Nucleus accumbens (tissue), 56 donors: ENCODE measurements at places on chromosomes 4 and X.

GRCh38 chr4:136320465-136320813 is 1211.9 kb downstream of the PCDH18 start:
- DNase-seq: no peak

DNA sequence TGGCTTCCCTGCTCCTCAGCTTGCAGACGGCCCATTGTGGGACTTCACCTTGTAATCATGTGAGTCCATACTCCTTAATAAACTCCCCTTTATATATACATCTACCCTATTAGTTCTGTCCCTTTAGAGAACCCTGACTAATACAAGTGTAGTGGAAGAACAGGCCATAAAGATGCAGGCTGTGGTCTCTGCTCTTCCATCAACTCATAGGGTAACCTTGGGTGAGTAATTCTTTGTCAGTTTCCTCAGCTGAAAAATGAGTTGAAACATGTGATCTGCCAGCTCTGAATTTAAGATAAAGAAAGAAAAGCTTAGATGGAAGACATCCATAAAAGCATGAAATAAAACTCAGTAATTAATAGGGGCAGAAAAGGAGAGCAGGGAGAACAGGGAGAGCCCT is 103.6 kb downstream of the ENOX2 start:
- no peak for DNase-seq

- DNase-seq: no peak
These were observed 40.1 kb downstream of the SORBS2 start for GRCh38 chr4:185771711-185772390.

GRCh38 chr4:128847082-128847724 is 37.7 kb downstream of the JADE1 start:
- DNase-seq: no peak

DNA sequence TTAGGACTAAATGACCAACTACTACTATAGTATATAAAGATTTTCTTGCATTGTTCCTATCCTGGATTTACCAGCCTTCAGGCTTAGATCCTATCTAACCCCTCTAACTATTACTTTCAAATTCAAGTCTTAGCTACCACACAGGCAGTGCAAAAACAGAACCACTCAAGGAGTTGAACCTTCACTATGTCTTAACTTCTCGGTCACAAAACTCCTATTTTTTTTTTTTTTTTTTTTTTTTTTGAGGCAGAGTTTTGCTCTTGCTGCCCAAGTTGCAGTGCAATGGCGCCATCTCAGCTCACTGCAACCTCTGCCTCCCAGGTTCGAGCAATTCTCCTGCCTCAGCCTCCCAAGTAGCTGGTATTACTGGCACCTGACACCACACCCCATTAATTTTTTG is 6.3 kb upstream of the FAM200B start:
- no peak for DNase-seq

GRCh38 chrX:107384397-107385105 is 64.9 kb upstream of the FRMPD3 start:
- no peak for DNase-seq

DNA sequence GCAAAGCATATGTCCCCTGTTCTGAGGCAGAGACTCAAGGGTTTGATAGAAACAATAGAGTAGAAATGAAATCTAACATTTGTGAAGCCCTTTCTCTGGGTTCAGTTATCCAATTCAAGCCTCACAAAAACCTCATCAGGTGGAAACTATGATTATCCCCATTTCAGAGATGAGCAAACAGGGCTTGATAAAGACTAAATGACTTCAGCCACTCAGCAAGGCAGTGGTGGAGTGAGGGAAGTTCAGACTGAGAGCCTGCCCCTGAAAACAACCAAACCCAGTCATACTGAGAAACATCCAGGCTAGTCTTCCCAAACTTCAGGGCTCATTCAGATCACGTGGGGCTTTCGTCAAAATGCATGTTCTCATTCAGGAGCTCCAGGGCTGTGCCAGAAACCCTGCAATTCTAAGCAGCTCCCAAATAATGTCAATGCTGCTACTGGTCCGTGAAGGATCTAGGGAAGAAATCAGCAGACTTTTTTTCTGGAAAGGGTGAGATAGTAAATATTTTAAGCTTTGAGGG is 109.6 kb upstream of the KIT start:
- no peak for DNase-seq

- no peak for DNase-seq
These were observed 2.2 kb downstream of the AR start for GRCh38 chrX:67545893-67546495.

GRCh38 chr4:147678796-147679549 is 5.0 kb downstream of the PRMT9 start:
- no peak for DNase-seq

DNA sequence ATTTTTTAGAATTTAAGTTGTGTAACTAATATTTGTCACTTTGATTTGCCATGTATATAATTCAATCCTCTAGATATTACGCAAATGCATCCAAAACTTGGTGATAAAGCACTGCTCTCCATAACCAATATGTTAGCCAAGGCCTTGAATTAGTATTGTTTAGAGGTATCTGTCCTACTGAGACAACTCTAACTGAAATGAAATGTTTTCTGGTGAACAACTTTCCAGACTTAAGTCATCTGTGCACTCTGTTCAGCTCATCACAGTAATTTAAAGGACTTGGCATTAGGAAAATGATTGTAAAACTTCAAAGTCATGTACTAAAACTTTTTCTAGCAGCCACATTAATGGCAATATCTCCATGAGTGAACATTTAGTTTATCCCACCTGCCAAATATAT is 73.1 kb downstream of the HPGD start:
- DNase-seq: no peak

- DNase-seq: no peak
These were observed 52.3 kb downstream of the C4orf51 start for GRCh38 chr4:145732001-145732815.

DNA sequence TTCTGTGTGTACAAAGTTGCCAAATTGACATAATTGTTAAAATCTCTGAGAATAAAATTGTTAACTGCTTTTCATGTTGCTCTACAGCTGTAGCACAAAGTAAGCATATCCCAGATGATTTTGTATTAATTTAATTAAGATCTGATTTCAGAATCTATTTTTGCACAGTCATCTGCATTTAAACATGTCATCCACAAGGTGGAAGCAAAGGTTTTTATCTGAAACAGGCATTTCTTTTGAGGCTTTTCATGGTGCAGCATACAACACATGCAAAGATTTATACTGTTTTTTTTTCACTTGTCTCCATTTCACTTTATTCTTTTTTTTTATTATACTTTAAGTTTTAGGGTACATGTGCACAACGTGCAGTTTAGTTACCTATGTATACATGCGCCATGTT is 51.2 kb downstream of the GC start:
- no peak for DNase-seq

DNA sequence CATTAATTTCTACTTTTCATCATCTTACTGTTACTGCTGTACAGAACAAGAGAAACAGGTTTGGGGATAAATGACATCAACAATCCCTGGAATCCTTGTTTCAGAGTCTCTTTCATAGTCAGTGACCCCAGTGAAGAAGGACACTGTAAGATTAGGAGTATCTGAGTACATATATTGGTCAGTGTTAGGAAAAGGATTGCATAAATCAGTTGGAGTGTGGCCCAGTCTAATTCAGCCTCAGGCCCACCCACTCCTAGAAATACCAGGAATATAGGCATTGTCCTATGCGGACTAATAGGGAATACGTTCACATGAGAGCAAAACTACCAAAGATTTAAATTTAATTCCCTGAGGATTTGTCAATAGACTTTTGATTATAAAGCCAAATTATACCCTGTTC is 237.8 kb downstream of the LDB2 start:
- no peak for DNase-seq

DNA sequence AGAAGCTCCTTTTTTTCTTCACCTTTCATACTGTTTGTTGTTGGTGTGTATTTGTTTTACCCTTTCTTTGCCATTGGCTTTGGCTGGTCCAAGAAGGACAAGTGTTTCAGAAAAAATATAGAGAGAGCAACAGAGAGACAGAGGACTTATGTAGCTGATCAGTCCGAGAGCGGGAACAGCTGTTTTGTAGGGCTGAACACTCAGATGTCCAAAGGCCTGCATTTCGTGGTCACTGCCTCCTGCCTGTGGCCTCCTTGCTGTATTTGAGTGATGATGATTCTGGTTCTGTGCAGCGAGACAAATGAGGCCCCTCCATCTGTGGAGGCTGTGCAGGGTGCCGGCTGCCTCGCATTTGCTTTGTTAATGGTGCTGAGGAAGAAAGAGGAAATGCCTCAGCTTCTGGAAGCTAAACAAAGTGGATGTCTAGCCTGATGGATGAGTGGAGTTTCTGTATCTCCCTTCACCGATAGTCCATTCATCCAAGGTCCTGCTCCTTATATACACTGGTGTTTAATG is 19.8 kb upstream of the STOX2 start:
- DNase-seq: no peak

GRCh38 chrX:21798677-21799219 is 40.7 kb upstream of the MBTPS2 start:
- DNase-seq: no peak

DNA sequence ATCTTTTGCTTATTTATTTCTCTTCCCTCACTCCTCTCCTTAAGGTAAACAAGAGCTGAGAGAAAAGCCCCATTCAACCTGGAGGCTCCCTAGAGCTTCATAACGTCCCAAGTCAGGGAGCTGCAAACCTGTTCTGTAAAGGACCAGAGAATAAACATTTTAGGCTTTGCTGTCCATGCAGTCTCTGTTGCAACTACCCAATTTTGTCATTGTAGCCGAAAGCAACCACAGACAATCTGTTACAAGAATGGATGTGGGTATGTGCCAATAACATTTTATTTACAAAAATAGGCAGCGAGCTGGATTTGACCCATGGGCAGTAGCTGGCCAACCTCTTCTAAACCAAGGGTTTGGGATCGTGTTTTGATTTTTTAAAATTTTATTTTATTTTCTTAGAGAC is 71.3 kb upstream of the TBL1X start:
- no peak for DNase-seq

DNA sequence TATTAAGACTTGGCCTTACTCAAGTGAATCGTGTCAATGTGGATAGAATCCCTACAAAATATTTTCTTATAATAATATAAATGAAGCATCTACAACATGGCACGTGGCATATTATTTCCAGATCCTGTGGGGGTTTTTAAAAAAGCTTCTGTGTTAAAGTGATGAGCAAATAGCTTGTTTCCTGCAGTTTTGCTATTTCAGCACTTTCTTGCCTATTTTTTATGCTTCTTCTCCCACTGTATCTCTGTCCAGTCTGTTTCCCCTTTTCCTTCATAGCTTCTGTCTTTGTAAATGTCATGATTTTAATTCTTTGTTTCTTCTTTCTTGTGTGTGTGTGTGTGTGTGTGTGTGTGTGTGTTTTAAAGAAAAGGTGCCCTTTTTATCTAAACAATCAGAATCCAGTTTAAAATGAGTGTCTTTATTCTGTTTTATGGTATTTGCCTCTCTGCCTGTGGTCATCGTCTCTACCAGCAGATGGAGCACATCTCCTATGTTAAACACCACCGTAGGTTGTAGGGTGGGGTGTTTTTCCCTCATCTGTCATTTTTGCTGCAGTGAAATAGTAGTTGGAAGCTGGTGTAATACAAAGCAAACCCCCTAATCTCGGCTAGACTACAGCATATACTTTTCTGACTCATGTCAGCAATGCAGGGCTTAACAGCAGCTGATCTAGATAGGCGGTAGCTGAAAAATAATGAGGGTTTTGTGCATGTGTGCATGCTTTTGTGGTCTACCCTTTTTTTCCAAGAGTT is 33.1 kb downstream of the FTHL17 start:
- no peak for DNase-seq

DNA sequence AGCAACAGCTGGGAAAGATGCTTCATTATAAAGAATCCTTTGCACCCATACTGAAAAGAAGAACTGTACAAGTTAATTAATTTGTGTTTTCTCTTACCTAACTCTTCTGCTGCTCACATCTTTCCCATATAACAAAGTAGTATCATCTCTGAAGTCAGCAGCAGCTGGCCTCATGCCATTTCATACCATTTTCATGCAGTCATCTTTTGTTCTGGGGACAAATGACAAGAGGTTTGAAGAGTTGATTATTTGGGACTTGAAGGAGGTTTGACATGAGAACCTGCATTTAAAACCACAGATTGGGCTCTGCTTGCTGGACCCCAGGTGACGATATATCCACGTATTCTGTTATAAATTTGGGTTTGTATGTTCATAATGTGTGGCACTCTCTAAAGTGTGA is 430.3 kb downstream of the SPRY1 start:
- no peak for DNase-seq

DNA sequence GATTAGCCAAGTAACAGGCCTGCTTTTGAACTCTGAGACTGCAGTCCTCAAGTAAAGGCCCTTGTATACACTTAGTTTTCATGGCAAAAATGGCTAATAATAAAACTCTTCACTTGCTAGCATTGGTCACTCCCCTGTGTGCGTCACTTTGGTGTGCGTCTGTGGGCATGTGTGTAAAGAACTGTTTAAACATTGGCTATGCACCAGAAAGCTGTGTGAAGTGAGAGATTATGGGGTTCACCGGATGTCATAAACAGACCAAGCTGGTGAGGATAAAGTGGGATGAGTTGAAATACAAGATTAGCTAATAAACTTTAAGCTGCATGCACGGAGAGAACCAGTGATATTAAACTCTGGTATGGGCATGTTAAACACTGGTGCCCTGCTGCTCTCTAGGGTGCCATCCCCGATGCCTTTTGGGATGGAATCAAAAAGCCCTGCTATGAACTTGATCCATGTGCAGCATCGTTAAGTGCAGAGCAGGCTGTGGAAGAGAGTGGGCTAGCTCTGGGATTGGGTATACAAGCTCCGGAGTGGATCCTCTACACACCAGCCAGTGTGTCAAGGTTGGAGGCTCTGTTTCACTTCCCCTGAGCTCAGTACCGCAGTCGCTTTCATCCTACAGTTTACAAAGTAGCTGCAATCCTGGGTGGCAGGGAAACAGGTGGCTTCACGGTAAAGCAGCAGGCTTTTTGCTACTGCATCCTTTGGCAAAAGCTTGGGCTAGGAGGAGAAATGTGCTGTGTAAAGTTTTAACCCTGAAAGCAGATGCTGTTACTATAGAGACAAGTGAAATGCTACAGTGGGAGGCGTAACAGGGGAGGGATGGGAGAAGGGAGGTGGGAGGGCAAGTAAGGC is 108.3 kb upstream of the SLC4A4 start:
- no peak for DNase-seq

DNA sequence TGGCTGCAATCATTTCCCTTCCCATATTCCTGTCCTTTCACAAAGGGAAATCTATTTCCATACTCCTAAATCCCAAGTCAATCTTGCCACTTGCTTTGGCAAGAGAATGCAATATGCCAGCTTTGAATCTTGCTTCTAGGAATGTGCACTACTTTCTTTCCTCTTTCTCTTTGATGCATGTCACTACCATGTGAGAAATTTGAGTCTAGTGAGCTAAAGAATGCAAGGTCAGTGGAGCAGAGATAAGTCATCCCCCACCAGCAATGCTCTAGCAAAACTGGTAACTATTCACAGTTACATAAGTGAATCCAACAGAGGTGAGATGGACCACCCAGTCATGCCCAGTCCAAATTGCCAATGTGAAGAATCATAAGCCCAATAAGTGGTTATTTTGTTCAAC is 910.4 kb downstream of the RAB28 start:
- no peak for DNase-seq

DNA sequence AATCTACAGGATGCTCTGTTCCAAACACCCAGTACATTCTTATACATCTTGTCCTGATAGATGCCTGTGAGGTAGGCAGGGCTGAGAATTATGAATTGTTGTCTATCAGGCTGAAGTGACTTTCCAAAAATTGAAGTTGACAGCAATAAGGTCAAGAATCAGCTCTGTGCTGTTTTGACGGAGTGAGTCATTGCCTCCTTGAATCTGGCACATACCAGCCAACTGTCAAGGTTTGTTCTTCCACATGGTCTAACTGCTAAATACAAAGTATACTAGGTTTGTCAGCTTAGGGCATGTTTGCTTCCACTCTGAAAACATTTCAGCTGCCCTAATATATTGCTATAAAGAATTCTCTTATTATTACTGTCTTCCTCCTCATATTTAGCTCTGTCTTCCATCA is 32.3 kb downstream of the SH3RF1 start:
- no peak for DNase-seq
